ENCODE measurements at places on chromosomes 5 and 9.

DNA sequence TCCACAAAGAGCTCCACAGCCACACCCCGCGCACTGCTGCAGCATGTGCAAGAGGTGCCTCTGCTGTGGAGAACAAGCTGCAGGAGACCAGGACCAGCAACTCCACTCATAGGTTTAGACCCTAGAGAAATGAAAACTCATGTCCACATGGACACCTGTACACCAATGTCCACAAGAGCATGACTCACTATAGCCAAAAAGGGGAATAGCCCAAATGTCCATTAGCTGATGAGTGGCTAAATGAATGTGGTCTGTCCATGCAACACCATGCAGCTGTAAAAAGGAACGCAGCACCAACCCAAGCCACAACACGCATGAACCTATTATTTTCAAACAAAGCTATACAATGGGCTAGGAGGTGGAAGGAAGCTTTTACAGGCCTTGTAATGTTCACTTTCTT, 18.1 kb downstream of the DYNC2I2 start:
- no peak for DNase-seq

GRCh38 chr5:159106193-159106568, 6.5 kb upstream of the EBF1 start:
- no peak for DNase-seq

GRCh38 chr5:107533910-107534876, 136.5 kb downstream of the EFNA5 start:
- DNase-seq, result no peak

DNA sequence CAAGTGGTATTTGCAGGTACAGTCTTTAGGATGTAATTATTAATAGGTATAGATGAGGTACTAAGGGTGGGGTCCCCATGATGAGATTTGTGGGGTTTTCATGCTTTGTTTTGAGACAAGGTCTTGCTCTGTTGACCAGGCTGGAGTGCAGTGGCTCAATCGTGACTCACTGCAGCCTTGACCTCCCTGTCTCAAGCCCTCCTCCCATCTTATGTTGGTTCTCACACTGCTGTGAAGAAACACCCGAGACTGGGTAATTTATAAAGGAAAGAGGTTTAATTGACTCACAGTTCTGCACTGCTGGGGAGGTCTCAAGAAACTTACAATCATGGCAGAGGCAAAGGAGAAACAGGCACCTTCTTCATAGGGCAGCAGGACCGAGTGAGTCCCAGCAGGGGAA, 217.5 kb downstream of the CDK5RAP2 start:
- DNase-seq, result no peak

DNA sequence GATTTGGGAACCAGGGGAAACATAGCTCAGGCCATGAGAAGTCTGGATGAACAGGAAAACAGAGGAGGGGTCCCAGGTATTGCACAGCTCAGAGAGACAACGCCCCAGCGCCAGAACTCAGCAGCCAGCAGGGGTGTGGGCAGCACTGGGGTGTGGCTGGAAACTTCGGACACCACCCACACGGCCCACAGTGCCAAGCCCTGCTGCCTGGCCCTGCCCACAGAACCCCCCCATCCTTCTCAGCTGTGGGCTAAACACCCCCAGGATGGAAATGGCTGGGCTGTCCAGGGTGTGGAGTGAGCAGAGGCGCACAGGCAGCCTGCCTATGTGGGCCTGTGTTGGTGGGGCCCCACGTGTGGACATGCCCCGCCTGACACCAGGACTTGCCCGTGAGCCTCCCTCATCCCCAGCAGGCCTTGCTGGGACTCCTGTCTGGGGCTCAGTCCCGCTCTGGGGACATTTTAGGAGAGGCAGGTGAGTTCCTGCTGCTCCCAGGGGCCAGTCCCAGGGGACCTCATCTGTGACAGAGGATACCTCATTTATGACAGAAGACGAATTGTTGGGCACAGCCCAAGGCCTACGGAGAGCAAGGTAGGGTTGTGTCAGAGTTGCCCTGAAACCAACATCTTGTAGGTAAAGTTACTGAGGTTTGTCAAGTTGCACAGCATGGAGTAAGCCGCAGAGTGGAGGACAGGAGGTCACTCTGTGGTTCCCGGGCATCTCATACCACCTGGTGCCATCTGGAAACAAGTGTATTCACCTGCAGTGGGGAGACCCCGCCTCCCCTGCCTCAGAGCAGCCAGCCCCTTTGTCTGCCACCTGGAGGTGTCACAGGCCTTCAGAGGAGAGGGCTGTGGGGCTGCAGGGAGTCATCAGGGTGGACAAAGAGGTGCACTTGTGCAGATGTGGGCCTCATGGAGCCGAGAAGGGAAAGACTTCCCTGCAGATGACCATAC, 183.2 kb downstream of the AUH start:
- DNase-seq, result no peak

DNA sequence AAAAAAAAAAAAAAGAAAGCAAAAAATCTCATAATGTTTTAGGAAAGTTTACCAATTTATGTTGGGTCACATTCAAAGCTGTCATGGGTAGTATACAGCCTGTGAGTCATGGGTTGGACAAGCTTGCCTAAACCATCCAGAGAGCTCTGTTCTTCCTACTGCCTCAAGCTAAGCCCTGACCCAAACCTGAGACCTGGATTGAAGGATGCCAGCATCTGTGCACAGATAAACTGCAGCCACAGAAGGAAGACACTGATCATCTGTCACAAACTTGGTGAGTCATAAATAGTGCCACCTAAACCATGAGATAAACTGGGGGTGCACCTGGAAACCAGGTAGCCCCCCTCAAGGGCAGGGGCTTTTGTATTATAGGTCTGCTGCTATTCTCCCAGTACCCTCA, 31.0 kb downstream of the CSF2 start:
- no peak for DNase-seq

DNA sequence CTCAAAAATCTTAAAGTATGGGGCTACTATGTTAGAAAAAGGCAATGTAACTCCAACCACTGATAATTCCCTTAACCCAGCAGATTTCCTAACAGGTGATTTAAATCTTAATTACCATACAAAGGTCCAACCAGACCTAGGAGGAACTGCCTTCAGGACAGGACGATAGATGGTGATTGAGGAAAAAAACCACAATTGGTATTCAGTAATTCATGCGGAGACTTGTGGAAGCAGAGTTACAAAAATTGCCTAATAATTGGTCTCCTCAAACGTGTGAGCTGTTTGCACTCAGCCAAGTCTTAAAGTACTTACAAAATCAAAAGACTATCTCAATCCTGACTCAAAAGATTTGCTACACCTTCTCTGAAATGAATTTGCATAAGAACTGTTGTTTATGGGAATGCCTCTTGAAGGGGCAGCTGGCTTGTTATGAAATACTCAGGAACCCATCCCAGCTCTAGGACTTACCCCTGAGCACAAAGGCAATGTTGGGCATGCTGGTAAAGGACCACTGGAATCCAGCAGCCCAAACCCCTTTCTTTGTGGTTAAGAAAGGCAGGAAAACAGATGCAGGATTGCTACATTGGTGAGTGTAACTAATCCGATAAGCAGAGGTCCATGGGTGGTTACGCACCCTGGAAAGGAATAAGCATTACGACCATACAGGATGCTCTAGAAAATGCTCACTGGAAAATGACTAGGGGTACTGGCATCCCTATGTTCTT, 26.7 kb upstream of the EPB41L4A start:
- DNase-seq, result no peak

- no peak for DNase-seq
Observed at GRCh38 chr5:10145923-10146401, 103.7 kb downstream of the ATPSCKMT start.

DNA sequence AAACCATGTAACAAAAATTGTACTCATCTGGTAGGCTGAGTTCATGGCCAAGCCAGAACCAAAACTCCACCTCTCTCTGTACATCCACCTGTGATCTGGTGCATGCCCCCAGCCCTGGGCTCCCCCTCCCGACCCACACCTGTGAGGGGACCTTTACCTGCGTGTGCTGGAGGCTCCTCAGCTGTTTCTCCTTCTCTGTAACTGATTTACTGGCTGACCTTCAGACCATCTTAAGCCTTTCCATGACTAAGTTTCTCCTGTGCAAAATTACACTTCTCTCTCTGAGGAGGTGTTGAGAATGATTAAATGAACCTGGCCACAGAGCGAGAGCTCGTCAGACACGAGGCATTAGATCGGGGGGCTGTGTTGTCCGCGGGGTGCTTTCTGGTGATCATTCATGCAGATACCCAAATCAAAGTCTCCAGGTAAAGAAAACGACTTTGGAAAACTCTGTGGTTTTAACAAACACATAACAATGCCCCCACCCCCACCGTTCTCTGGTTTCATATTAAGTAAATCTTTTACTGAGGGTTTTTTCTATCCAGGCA, 136.4 kb downstream of the SEMA5A start:
- DNase-seq, result no peak

- DNase-seq, result no peak
Observed at GRCh38 chr5:54624805-54625568, 107.4 kb downstream of the SNX18 start.

DNA sequence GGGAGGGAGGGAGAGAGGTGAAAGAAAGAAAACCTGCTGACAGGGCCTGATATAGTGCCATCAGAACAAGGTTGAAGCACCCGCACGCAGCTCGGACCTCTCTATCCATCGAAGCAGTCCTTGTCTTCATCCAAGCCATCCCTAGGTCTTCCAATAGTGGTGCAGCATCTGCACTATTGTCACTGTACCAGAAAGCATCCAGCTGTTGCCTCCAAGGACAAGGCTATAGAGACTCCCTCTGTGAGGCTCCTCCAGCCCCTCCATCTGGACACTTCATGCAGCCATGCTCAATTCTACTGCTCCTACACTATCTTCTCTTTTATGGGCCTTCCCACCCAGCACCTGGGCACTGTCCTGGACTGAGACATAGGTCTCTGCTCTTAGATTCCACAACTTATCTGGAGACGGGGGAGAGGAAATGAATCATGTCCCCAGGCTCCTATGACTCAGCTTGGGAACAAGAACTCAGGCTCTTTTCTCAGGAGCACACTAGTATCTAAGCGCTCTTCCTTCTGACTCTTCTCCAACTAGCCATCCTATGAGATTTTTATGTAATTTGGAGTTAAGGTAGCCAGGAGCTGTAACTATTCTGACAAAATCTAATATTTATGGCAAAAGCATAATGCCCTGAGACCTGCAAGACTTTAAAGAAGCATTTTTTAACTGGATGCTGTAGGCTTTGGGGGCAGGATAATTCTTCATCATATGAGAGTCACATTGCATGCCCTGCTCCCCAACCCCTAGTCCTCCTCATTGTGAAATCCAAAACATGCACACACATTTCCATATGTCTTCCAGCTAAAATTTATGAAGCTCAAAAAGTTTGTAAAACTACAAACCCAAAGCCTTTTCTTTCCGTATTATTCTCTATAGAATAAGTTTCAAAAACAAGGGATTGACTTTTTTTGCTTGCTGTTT, 446.8 kb downstream of the CCDC171 start:
- DNase-seq, result no peak

- DNase-seq, result no peak
Observed at GRCh38 chr5:67035098-67035740, 161.4 kb downstream of the CD180 start.

GRCh38 chr5:63805151-63805550, 157.1 kb downstream of the HTR1A start:
- DNase-seq, result no peak

DNA sequence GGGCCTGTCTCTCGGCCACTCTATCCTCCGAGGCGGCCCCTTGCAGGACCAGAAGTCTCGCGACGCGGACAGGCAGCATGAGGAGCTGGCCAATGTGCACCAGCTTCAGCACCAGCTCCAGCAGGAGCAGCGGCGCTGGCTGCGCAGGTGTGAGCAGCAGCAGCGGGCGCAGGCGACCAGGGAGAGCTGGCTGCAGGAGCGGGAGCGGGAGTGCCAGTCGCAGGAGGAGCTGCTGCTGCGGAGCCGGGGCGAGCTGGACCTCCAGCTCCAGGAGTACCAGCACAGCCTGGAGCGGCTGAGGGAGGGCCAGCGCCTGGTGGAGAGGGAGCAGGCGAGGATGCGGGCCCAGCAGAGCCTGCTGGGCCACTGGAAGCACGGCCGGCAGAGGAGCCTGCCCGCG, 283.5 kb downstream of the ARHGEF28 start:
- no peak for DNase-seq
